Activated CD8-positive, alpha-beta memory T cell treated with anti-CD3 and anti-CD28 coated beads for 1 hour (primary cell): ENCODE measurements at places on chromosomes 3 and 15.

- DNase-seq = no peak
Measured at GRCh38 chr15:63582718-63583426, 14.3 kb upstream of the FBXL22 start.

DNA sequence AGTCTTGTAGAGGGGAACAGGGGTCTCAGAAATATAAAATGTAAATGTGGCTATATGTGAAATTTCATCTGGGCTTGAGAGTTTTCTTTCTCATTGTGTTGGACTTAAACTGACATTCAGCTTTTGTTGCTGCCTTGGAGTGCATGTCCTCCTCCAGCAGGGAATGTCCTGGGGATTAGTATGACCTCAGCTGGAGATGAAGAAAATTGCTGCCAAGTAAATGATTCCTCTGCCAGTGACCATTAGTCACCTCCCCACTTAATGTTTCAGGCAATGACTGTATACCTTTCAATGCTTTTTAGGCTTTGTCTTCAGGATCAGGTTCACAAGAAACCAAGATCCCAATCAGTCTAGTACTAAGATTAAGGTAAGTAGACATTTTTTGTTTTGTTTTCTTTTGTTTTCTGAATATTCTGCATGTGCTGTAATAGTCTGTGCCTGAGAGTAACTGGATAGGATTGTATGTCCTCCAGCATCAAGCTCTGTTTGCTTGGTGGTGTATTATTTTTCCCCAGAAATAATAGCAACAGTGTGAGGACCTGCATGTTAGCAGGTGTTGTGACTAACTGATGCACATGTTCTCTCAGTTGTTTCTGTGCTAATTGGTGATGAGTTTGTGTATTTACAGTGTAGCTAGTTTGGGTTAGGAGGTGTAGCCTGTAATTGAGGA, 18.1 kb upstream of the SLC22A13 start:
- no peak for DNase-seq

GRCh38 chr3:38165722-38166387, 518 bp downstream of the OXSR1 start:
- DNase-seq = no peak

DNA sequence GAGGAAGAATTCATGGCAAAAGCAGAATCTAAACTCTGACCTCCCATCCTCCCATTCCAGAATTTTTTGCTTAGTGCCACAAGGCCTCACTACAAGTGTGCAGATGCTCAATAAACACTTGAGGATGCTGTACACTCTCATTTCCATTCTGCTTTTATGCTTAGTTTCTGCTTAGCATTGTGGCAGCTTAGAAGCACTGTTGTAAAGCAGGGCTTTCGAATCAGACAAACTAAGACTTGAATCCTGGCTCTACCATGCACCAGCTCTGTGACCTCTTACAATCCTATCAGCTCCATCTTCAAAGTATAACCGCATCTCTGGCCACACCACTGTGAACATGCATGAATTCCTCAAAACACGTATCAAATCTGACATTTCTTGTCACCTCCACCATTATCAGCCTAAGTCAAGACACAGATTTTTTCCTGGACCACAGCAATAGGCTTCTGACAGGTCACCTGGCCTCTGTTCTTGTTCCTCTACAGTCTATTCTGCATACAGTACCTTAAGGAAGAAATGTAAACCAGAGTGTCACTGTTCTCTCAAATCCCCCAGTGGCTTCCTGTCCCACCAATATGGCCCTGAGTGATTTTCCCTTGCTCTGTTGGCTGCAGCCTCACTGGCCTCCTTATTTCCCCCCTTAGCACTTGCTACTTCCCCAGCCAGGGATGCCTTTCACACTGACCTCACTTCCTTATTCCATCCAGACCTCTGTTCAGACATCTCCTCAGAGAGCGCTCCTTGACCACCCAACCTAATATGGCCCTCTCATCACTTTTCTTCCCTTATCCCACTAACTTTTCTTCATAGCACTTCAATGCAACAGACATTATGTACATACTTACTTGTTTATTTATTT, 8.1 kb upstream of the PHC3 start:
- DNase-seq = no peak

DNA sequence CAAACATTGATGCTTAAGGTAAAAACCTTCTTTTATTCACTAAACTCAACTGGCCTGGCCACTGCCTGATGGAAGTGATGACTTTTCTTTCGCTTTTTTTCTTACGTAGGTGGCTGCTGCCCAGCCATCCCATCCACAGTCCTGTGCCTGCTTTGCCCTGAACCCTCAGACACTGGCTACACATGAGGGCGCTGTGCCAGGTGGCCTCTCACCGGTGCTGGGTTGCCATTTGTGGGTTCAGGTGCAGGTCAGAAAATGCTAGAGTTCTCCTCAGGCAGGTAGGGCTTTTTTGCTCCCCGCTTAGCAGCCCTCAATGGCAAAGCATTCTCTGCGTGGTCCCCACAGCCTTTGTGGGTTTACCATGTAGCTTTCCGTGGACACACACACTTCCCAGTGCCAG, 88.3 kb upstream of the PRR23E start:
- DNase-seq = no peak

DNA sequence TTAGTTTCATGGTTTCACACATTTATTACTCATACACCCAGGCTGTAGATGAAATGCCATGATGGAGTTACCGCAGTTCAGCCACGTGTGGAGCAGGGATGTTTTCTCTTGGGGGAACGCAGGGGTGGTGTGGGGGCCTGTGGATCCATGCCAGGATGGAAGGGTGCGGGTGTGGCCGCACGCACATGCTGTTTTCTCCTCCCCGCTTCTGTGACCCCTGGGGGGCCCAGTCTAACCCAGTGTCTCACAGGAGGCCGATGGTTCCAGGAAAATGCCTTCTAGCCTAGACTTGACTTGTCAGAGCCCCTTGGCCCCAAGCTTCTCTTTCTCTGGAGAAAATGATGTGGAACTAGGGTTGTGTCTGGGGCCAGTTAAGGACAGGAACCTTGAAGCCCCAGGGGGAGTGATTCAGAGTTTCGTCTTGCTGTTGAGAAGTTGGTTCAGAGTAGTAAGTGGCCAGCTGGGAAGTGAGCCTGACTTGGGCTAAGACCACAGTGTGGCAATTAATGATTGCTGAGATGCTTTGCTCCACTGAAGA, 240.4 kb upstream of the BHLHE40 start:
- DNase-seq = no peak

DNA sequence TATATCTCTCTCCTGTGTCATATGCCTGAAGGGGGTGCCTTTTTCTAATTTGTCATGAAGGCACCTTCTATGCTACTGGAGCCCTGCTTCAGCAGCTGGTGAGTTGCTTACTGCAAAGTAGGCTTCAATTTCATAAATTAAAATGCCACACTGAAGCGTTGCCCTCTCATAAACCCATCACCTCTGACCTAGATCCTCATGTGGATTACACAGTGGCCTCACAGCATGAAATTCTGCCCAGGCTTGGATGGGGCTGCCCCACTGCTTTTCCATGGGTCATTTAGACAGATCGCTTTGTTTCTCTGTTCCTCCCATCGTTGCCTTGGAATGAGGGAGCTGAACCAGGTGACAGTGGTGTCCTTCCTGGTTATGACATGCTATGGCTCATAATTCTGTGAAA, 131.2 kb downstream of the RPL22L1 start:
- DNase-seq = no peak

- DNase-seq = no peak
Measured at GRCh38 chr15:101372149-101372577, 77.1 kb upstream of the SNRPA1 start.

DNA sequence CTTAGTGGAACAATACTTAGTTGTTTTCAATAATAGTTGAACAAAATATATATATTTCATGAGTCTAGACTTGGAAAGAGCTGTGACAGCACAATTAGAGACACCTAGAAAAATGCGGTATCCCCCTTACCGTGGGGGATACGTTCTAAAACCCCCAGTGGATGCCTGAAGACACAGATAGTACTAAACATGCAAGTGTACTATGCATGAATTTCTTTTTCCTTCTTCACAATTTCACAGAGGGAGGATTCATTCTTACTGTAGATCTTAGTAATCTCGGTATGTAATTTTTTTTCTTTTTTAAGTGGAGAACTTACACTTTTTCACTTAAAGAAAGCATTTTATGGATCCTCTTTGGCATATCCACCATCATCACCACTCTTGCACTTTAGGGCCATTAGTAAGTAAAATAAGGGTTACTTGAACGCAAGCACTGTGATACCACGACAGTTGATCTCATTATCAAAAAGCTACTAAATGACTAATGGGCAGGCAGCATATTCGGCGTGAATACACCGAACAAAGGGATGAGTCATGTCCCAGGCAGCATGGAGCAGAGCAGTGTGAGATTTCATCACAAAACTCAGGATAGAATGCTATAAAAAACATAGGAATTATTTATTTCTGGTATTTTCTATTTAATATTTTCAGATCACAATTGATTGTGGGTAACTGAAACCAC, 72.3 kb upstream of the ZNF280D start:
- no peak for DNase-seq

GRCh38 chr3:150985711-150986110, 13.2 kb upstream of the CLRN1 start:
- no peak for DNase-seq

- DNase-seq = no peak
Measured at GRCh38 chr3:25226747-25227146, 201.3 kb upstream of the RARB start.

- no peak for DNase-seq
Measured at GRCh38 chr3:132652640-132653270, 6.9 kb downstream of the ACAD11 start.

DNA sequence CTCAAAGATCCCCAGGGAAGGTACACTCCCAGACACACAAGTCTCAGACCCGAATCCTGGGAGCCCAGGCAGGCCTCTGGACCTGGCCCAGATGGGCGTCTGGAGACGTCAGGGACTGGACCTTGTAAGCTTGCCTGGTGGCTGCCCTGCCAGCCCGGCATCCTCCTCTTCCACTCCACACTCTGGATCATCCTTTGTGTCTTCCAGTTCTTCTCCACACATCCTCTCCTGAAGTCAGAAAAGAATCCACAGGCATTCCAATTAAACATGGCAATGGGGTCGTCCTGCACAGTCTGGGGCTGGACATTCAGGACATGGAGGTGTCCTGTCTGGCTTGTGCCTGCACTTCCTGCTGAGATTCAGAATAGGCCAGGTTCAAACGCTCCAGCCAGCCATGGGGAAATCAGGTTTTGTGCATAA, 208.8 kb upstream of the IGF1R start:
- no peak for DNase-seq

DNA sequence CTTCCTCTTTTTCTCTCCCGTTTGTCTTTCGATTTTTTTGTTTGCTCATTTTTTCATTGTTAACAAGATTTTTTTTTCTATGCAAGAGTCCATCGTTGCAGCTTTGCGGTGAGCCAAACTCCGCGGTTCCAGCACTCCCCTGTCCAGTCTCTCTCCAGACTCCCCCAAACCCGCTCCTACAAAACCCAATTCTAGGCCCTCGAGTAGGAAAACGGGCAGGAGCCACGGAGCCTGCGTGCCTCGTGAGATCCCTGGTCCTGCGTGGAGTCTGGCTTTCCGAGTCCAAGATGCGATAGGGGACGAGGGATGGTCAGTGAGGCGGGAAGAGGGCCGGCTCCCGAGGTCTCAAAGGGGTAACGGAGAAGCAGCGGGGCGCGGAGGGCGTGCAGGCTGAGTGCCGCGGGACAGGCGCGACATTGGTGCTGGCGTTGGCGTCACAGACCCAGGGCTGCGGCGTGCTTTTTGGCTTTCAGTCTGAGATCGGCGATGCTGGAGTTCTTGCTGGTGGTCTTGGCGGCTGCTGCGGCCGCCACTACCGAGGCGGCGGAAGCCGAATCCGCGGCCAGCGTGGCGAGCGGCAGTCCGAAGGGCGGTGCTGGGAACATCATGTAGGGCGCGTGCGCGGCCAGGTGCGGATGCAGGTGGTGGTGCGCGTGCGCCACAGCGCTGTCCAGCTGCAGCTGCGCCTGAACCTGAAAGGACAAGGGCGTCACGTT, 8.5 kb downstream of the SHOX2 start:
- no peak for DNase-seq

DNA sequence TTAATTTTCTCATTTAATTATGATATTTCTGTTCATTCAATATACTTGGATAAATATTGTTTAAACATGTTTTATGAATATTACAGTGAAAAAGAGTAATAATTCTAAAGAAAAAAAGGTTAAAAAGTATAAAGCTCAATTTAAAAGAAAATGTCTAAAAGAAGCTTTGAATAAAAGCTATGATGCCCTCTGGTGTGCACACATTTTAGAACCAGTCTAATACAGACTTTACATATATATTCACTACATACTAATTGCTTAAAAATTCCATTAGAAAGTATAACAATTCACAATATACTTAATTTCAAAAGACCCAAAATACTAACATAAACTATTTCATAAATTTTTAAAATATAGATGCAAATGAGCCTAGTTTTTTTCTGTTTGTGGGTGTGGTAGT, 909.1 kb upstream of the ROBO1 start:
- DNase-seq = no peak

- DNase-seq = no peak
Measured at GRCh38 chr15:69718916-69719315, 266.3 kb downstream of the RPLP1 start.

DNA sequence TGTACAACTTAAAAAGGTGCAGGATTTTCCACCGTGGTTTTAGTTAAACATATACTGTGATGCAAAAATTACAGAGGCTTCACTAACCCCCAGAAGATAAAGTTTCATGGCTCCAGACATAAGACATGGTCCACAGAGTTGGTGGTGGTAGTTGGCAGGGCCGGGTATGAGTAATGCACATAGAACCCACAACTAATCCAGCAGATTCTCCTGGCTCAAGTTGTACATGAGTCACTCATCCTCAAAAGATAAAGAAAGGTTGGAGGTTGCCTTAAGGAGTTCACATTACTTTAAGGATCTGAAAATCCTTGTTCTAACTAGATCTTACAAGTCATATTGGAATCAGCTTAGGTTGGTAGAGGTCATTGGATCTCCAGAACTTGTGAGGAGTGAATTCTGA, 98.3 kb upstream of the ZBTB20 start:
- no peak for DNase-seq

DNA sequence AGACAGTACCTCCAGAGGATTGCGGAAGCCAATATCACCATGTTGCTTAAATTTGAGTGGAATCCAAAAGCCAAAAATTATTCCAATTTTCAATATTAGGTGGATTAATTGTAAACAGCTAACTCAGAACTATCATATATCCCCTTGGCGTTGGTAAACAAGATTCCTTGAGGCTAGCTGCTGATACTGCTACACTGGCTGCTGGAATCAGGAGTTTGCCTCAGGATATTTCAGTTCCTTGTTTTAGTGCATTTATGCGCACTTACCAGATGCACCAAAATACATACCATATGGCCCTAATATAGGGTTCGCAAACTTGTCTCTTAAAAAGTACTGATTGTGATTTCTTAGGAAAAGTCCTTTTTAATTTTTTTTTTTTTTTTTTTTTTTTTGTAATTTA, 605.2 kb upstream of the NAALADL2 start:
- DNase-seq = no peak

DNA sequence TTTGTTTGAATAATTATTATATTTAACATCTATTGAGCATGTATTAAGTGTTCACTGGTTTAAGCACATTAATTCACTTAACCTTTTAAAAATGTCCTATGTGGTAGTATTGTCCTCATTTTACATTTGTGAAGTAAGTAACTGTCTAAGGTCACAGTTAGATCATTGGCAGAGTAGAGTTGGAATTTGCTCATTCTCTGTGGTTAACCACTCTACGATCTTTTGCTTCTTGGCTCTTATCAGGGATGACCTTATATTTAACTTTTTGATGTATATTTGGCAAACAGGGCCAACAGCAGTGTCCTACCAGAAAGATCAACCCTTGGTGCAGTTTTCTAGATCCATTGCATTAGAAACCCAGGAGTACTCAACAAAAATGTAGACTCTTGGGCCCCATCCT, 34.0 kb downstream of the PXK start:
- no peak for DNase-seq
